ENCODE measurements at places on chromosomes 1 and 21.

DNA sequence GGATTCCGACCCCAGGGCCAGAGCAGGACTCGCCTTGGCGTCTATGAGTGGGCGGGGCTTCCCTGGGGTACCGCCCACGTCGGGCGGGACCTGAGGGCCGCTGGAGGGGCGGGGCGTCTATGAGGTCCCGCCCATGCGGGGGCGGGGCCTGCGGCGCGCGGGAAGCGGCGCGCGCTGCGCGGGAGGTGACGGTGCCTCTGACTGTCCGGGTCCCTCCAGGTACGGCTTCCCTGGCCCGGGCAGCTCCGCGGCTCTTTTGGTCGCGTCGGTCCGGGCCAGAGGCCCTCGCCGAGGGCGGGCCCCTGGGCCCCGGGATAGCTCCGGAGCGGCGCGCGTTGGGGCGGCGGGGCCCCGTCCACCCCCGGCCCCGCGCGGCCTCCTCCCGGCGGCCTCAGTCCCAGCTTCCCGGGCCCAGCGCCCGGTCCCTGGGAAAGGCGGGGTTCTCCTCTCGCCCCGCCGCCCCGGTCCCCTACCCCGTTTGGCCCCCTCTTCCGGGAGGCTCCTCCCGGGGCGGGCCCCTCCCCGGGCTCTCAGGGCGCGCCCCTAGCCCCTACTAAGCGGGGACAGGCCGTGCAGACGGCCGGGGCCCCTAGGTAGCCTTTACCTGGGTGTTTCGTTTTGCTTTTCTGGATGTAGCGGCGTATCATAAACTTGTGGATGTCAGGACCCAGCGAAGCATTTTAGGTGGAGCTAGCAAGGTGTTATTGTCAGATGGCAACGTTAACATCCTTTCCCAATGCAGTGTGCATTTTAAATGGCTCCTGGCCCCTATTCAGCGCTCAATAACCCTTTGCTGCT, at the start of gene CHAF1B:
CHAF1B (plus strand) TSS at position 160 of the 798 bp plus-strand sequence. CDS start 745 bp downstream, outside the sequence.
- peak; percentile 37 for DNase-seq

GRCh38 chr1:40783001-40783905, at the start of gene KCNQ4:
Gene KCNQ4, plus strand, starts transcription at chr1:40783787. Its CDS starts 307 bp downstream, at chr1:40784094.
- no peak for DNase-seq

- no peak for DNase-seq
Measured at GRCh38 chr1:186535388-186536133, 74.6 kb upstream of the PDC start.

GRCh38 chr1:182227864-182228547, 163.6 kb downstream of the GLUL start:
- DNase-seq, result no peak

- peak; percentile 71 for DNase-seq
Measured at GRCh38 chr1:119870917-119871596, 25.3 kb downstream of the ADAM30 start.

GRCh38 chr1:115976921-115977498, 697 bp downstream of the SLC22A15 start:
- no peak for DNase-seq

DNA sequence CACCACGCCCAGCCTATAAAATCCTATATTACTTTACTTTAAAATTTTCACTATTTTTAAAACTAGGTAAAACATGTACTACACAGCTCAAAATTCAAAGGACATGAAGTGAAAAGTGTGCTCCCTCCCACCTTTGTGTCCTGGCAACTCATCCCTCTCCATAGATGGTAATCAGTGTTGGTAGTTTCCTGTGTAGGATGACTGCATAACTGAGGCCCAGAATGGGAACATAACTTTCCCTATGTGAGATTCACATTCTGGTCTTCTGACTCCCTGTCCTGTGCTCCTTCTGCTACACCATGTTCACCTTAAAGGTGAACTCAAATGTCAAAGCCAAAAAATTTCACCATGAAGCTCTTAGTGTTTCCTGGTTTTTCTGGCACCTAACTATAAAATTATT, 39.3 kb downstream of the XKR8 start:
- no peak for DNase-seq

DNA sequence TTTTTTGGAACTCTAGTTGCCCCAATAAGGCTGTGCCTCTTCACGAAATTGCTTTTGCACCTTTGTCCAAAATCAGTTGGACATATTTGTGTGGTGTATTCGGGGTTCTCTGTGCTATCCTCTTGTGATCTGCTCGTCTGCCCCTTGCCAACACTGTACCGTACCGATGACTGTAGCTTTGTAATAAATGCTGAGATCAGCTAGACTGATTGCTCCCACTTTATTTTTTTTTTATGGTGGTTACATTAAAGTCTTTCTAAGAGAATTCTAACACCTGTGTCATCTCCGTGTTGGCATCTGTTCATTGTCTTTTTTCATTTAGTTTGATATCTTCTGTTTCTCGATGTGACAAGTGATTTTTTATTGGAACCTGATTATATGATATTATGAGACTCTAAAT, 94.1 kb downstream of the ADARB1 start:
- DNase-seq, result no peak

DNA sequence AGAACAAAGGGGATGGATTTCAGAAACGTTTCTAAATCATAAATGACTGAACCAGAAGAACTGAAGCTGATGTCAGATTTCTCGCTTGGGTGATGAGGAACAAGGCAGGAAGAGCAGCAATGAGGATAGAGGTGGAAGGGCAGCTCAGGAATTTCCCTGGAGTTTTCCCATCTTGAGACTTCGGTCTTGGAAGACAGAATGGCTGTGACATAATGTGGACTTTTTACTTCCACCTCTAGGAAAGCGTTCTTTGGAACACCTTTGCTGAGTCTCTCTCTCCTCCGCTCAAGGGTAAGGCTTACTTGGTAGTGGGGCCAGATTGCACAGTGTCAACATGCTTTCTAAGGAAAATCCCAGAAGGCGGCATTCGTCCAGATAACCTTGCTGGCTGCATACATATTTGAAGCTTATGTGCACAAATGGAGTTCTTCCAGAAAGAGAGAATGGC, 36.6 kb downstream of the DEGS1 start:
- DNase-seq, result no peak

- DNase-seq, result no peak
Measured at GRCh38 chr1:57319165-57319564, 104.7 kb downstream of the DAB1 start.

DNA sequence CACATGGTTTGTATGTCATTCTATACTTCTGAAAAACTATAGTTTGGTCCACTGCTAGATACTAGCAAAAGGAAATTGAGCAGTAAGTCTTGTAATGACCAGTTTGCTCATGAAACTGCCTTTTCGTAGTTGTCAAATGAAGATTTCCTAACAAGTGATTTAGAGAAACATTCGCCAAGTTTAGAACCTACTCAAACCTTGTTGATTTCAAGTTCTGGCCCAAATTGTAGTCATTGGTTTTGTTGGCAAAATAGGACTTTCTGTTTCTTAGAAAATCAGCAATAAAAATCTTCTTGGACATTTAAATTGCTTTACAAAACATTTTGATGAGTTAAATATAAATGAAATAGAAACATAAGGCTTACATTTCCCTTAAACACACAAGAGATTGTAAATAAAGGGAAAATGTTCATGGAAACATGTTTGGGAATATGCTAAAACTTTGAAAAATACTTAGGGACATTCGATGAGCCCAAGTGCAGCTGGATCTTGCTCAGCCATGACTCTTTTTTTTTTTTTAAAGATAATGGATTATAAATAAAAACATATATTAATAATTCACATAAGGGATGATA, 178.5 kb upstream of the LYPLAL1 start:
- no peak for DNase-seq

DNA sequence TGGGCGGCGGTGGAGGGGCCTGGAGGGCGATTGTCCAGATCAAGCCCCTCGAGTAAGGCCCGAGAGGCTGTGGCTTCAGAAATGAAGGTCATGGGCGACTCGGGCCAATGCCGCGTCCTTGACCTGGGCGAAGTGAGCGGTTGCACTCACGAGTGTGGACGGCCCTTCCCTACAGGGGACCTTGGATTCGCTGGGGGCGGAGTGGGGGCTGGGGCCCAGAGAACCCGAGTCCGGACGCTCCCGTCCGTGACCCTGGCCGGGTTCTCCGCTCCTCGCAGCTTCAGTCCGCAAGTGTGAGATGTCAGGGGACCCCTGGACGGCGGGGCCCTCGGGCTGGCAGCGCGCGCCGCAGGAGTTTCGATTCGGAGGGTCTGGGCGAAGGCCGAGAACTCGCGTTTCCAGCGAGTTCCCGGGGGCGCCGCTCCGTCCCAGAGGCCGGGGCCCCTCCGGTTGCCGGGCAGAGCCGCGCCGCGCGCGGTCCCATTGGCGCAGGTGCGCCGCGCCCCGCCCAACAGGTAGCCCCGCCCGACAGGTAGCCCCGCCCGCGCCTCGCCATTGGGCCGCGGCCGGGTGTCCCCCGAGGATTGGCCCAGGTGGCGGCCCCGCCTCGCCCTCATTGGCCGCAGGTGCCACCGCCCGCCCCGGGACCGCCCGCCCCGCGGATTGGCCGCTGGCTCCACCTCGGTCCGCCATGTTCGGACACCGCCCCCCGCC, at the start of gene PRKCZ:
PRKCZ (plus strand) TSS at position 694 of the 714 bp plus-strand sequence. CDS start 220 bp downstream, outside the sequence.
- DNase-seq, result no peak

DNA sequence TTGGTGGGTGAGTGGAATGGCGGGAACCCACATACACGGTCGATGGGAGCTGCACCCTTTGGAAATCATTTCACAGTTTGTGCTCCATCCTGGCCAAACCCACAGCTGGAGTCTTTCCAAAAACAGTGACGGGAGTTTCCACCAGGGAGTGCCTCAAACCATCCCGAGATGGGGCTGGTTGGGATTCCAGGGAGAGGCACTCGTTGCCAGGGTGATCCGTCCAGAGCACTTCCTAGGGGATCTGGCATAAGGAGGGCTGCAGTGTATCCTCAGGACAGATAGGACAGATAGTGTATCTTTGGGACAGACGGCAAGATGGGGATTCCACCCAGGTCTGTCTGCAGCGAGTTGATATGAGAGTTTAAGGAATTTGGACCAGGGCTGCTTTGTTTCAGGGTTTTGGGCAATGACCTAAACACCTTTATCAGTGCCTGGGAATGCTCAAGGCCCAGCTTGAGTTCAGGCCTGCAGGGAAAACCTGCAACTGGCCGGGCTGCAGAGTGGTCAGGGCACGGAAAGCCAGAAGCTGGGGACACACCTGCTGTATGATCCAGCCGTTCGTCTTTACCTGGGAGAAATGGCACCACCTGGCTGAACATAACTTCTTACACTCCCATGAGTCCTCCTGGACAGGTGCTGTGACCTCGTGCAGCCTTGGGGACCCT, 3.4 kb upstream of the POFUT2 start:
- no peak for DNase-seq

DNA sequence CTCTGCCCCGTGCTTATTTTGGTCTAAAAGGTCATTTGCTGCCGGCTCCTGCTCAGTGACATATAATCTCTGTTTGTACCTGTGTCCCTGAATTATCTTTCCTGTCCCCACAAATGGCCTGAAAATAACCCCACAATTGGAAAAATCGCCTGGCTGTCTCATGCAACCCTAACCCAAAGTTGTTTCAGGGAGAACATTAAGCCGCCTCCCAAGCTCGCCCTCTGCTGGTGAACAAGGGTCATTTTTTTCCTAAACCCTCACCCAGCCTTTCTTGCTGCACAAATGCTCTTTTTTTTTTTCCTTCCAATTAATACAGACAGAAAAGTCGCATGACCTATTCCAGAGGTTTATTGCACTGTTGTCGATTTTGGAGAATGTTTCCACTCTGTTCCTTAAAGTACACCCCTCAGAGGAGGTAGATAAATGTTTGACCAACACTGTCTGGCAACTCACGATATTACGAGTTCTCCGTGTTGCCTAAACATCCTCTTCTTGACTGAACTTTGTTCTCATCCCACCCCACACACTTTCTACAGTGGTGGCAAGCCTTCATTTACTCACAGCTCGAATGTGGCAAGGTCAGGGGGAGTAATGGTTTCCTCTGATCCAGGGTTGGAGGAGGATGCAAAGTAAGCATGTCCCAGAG, 148.7 kb downstream of the ZZZ3 start:
- DNase-seq, result peak; percentile 22

GRCh38 chr1:231057410-231057809, 17.4 kb upstream of the FAM89A start:
- no peak for DNase-seq

- no peak for DNase-seq
Measured at GRCh38 chr1:245583575-245584330, 429.0 kb downstream of the KIF26B start.

DNA sequence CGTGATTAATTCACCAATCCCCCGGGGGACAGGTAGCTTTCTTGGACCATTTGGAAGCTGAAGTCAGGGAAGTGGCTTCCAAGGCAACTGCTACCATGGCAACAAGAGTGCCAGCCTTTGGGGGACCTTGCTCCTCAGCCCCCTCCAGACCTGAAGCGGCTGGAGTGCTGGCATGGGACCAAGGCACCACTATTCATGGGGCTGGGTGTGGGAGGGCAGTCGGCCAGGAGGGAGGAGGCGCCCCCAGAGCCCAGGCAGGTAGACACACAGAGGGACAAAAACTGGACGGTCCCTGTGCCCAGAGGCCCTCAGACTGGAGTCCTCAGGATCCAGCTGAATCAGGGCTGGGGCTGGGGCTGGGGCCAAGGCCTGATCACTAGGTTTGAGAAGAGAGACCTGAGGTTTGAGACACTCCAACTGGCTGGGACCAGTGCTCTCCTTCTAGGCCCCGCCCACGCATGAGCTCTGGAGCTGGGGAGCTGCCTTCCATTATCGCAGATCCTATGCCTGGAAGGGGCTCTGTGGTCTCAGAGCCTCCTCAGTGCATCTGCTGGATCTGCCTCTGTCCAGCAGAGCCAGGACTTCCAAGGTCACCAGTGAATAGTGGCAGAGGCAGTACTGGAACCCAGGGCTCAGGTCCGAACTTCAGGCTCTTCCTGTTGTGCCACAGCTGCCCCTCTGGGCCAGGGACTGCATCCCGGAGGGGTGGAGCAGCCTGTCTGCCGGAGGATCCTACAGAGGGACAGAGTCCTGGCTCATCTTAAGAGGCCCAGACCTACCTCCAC, 3.3 kb upstream of the KNCN start:
- no peak for DNase-seq

DNA sequence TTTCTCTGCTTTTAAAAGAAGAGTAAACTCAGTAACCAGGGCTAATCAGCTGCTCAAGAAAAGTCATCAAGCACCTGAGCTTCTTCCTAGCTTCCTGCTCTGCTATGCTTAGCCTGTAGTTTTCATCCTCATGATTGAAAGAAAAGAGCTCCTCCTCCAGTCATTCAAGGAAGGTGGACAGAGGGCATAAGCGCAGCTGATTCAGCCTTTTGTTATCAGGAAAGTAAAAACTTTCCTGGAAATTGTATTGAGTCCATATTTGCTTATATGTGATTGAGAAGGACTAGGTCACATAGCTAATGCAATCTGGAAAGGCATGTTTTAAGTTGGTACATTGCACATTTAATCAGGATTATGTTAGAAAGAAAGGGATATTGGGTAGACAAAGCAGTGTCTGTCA, 8.5 kb upstream of the BACH1 start:
- DNase-seq, result no peak

Measured in caudate nucleus (tissue), 63 donors.